AML-193 (cell line): ENCODE measurements at places on chromosomes 3 and 15.

GRCh38 chr3:191263365-191263764 is 64.3 kb downstream of the OSTN start:
- no peak for DNase-seq

DNA sequence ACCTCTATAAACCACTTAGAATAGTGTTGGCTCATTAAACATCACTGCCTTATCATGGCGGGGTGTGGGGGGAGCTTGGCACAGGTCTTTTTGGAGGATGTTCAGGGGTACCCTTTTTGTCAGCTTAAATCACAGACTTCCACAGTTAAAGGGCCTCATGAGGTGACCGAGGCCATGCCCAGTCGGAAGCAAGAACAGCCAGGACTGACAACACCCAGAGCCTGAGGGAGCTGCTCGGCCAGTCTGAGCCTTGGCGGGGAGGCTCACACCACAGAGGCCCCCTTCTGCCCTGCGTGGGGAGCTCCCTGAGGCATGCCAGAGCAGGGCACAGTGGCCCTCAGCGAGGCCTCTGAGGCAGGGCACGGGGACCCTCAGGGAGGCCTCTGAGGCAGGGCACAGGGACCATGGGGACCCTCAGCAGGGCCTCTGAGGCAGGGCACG is 49.5 kb downstream of the UMPS start:
- no peak for DNase-seq

GRCh38 chr15:101251830-101252820 is at the start of gene CHSY1:
TSS of gene CHSY1 (minus strand) at chr15:101252048. CDS start at chr15:101251456, 592 bp downstream.
- DNase-seq: peak; percentile 87

DNA sequence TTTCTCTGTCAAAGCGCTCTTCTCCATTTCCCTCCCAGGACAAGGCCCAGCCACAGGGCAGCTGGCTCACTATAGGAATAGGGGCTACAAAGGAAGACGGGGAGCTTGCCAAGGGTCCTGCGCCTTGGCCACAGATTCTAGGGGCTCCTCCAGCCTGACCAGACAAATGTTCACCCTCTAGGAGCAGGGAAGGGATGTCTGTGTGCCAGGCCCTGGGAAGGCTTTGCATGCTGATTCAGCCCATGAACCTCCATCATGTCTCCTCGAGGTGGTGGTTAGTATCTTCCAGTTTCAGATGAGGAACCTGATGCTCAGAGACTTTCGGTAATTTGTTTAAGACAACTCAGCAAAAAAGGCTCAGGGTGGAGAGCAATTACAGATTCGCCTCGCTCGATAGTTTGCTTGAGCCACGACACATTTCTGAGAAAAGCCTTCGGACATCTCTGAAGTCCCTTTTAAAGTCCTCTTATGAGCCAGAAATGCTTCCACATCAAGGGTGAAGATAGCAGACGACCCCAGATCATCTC is 110.0 kb downstream of the XXYLT1 start:
- DNase-seq: no peak

- DNase-seq: peak; percentile 89
These were observed 17.9 kb downstream of the IL12A start for GRCh38 chr3:160006282-160007163.

- no peak for DNase-seq
These were observed 10.5 kb downstream of the C15orf61 start for GRCh38 chr15:67531379-67531914.

GRCh38 chr3:15159501-15160136 is 46.4 kb upstream of the CAPN7 start:
- peak; percentile 10 for DNase-seq

DNA sequence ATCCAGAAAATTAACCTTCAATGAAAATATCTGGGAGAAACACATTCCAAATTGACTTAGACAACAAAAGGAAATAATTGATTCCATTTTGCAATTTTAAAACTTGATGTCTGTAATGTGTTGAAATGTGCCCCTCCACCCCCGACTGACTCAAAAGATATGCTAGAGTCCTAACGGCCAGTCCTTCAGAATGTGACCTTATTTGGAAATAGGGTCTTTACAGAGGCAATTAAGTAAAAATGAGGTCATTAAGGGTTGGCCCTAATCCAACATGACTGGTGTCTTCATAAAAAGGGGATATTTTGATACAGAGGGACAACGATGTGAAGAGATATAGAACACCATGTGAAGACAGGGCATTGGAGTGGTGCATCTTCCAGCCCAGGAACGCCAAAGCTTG is 153.9 kb downstream of the PDZRN3 start:
- DNase-seq: no peak

DNA sequence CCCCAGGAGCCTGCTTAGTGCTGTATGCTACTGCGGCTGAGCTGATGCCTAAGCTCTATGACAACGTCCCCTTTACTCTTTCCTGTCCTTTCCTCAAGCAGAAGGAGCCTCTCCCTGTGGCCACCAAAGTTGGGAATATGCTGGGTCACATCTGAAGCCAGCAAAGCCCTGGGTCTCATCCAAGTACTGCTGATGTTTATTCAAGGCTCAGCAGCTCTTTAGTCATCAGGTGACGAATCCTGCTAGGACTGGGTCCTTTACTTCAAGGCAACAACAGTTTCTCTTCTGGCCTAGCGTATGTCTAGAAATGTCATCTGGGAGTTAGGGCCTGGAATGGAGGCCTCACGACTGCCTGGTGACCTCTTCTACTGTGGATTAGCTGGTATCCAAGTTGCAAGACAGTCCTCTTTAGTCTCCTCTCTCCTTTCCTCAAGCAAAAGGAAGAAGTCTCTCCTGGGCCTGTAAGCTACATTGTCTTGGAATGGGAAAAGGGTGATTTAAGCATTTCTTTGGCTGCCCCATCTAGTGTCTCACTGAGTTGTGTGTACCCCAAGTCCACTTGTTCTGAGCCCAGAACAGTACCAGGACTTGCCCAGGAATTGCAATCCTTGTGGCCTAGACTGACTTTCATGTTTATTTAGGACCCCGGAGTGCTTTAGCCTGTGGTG is 63.9 kb downstream of the TNFAIP8L3 start:
- no peak for DNase-seq

DNA sequence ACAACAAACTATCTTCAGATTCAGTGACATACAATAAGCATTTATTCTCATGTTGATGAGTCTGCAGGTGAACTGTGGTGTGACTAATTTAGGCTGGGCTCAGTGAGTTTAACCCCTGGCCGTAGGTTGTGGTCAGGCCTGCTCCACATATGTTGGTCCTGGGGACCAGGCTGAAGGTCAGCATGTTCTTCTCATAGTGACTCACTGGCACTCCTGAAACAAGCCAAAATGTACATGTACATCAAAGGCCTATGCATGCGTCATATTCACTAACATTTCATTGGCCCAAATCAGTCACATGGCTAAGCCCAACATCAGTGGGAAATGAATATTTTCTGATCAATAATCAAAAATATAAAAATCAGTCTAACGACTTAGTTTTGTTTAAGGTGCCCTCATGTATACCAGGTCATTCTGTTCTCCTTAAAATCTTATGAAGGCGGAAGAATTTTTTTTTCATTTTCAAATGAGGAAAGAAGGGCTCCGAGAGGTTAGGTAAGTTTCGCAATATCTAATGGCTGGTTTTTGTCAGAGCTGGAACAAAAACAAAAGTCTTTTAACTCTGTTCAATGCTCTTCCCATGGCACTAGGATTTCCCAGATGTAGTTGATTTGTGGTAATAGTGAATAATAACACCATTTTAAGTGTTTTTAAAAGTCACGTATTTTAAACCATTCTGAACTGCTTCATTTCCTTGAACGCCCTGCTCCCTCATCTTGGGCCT is 148.5 kb downstream of the MFSD1 start:
- DNase-seq: no peak

- no peak for DNase-seq
These were observed 27.9 kb upstream of the SLC41A3 start for GRCh38 chr3:126111566-126112475.

DNA sequence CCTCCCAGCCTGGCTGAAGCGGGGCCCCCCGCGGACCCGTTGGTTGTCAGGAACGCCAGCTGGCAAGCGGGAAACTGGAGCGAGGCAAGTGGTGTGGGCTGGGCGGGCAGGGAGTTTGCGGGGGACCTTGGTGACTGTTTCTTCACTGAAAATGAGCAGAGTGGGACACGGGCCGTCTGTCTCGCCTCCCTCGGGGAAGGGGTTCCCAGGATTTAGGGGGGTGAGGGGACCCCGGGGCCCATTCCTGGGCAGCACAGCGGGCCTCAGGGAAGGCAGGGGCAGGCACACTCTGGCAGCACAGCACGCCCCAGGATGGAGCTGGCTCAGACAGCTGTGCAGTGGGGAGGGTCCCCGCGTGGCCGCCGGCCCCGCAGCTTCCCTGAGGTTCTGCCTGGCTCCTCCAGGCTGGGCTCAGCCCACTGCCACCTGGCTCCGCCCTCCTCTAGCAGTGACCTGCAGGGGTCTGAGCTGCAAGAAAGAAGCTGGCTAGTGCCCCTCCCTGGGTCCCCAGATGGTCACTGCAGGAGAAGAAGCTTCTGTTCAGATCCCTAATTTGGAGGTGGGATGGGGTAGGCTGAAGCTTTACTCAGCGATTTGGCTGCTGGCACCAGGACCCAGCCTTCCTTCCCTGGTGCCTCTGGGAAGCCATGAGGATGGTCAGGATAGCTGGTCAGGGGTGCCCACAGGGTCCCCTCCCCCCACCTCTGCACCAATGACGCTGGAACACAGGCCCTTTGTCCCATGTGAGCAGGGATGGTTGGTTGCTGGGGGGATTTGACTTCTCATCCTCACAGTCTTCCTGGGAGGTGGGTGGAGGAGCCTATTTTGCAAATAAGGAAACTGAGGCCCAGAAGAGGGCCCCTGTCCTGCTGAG is 90.4 kb downstream of the TBC1D2B start:
- DNase-seq: no peak

GRCh38 chr3:130839813-130840212 is 54.1 kb upstream of the ATP2C1 start:
- no peak for DNase-seq

DNA sequence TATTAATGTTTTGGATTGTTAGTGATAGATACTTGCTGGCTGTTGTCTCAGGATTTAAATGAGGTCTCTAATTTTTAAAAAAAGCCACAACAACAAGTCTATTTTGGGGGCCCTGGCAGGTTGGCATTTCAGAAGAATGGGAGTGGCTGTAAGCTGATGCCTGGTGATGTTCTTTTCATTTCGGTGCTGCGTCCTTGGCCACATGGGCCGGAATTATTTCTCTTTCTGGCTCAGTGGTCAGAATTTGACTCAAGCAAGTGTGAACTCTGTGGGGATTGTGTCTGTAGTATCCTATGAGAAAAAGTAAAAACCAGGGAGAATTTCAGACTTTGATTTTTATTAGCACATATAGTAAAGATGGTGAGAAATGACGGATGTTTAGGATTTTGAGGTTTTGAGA is 203.0 kb downstream of the AKAP13 start:
- DNase-seq: no peak

GRCh38 chr3:129046037-129046731 is 14.4 kb upstream of the GP9 start:
- no peak for DNase-seq

DNA sequence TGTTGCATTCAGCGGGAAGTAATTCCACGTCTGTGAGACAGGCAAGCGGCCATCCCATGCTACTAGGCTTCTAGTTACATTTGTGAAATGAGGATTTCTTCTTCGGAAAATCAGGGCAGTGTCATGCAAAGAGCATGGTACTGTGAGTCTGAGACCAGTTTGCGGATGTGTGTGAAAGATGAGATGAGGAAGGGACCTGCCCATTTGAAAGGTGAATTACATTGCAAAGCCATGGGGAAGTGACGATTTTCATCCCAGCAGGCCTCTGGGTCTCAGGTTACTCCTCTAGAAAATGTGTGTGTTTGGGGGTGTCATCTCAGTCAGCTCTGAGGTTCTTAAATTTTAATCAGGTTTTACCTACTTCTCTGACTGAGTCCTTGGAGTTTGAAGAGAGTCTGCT is 16.1 kb downstream of the TLE3 start:
- no peak for DNase-seq

- no peak for DNase-seq
These were observed 941 bp upstream of the SH3BP5 start for GRCh38 chr3:15333099-15333955.
